ENCODE measurements at places on chromosomes 2 and 18.

DNA sequence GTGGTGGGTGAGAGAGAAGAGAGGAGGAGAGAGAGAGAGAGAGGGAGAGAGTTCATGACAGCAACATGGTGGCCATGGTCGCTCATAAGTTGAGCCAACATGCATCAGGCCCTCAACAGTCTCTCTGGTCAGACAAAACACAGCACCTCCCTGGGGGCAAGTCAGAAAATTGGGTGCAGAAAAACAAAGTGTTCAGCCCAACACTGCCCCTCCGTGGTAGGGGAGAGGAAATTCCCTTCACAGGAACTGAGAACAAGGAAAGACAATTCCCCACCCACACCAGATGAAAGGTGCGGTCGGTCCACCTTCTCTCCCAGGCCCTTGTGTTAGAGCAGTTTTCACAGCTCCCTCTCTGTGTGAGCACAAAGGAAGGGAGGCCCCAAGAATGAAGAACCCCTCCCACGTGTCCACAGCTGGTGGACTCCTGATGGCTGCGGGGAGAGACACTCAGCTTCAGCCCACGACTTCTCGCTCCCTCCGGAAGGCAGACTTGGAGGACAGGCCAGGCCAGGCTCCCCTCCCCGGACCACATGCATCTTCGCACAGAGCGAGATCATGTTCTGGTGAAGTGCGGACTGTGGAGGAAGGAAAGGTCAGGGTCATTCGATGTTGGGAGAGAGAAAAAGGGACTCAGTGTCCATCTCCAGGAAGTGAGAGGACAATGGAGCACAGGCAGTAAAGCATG lies 181.7 kb downstream of the ANAPC1 start:
- DNase-seq, result peak; percentile 51

DNA sequence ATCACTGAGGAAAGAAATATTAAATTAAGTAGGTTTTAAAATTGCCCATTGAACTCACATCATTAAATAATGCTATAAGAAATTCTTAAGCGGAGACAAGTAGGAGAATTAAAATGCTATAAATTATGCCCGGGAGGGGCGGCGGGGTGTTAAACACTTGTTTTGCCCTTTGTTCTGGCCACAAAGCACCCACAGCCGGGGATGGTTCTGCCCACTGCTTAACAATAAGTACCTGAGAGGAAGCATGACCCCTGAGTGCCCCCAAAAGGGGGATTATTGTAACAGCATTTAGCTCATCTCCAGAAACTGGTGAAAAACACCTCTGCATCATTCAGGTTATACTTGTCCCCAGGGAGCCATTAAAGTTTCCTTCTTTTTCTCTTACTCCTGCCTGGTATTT lies 332.7 kb upstream of the POU3F3 start:
- DNase-seq, result no peak

DNA sequence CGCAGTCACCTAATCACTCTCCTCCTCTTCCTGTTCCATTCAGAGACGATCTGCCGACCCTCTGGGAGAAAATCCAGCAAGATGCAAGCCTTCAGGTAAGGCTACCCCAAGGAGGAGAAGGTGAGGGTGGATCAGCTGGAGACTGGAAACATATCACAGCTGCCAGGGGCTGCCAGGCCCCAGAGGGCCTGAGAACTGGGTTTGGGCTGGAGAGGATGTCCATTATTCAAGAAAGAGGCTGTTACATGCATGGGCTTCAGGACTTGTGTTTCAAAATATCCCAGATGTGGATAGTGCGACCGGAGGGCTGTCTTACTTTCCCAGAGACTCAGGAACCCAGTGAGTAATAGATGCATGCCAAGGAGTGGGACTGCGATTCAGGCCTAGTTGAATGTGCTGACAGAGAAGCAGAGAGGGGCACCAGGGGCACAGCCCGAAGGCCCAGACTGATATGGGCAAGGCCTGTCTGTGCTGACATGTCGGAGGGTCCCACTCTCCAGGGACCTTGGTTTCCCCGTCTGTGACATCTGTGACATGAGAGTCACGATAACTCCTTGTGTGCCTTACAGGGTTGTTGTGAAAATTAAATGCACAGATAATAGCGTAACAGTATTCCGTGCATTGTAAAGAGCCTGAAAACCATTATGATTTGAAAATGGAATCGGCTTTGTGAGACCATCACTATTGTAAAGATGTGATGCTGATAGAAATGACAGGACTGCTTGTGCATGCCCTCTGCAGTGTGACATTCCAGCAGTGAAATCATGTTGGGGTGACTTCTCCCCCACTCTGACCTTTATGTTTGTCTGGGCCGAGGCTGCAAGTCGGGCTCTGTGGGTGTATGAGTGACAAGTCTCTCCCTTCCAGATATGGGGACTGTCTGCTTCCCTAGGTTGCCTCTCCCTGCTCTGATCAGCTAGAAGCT lies 510 bp downstream of the IL1RN start:
- DNase-seq, result no peak

- DNase-seq, result no peak
Observed at GRCh38 chr2:200194746-200195145, 111.7 kb upstream of the SPATS2L start.

- no peak for DNase-seq
Observed at GRCh38 chr2:198652461-198652860, 805.3 kb downstream of the SATB2 start.

GRCh38 chr18:57210107-57210715 lies 63.3 kb downstream of the BOD1L2 start:
- DNase-seq, result peak; percentile 76

- no peak for DNase-seq
Observed at GRCh38 chr2:83359336-83359735, 1099.7 kb downstream of the SUCLG1 start.

DNA sequence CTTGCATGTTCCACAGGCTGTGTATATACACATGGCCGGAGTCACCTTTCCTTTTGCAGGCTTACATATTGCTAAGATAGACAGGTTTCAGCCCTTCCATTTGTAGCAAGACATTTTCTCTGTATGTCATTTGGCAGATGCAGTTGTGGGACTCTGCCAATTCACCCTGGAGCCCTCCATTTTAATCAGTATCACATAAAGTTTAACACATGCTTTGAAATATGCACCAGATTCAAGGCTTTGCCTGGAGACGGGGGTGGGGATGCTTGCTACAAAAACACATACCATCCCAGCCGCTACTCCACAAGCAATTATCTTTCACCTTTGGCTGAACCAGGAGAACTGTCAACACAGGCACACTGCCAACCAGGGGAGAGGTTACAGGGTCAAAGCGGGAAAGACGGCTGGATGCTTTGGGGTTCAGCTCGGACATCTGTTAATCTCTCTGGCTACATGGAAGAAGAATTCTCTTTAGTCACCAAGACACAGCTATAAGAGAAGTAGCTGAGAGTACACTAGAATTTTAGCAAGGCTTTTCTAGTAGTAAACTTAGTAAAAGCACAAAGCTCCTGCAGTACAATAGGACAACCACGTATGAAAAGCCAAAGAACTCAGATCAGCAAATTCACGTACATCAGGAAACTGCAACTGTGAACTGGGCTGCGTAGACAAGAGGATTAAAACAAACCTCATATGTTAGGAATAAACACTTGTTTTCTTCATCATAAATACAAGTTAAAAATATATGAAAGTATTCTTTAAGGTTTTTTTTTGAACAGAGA lies 130.9 kb downstream of the EXOC6B start:
- DNase-seq, result peak; percentile 75

GRCh38 chr2:61727746-61728145 lies 126.1 kb downstream of the FAM161A start:
- no peak for DNase-seq

DNA sequence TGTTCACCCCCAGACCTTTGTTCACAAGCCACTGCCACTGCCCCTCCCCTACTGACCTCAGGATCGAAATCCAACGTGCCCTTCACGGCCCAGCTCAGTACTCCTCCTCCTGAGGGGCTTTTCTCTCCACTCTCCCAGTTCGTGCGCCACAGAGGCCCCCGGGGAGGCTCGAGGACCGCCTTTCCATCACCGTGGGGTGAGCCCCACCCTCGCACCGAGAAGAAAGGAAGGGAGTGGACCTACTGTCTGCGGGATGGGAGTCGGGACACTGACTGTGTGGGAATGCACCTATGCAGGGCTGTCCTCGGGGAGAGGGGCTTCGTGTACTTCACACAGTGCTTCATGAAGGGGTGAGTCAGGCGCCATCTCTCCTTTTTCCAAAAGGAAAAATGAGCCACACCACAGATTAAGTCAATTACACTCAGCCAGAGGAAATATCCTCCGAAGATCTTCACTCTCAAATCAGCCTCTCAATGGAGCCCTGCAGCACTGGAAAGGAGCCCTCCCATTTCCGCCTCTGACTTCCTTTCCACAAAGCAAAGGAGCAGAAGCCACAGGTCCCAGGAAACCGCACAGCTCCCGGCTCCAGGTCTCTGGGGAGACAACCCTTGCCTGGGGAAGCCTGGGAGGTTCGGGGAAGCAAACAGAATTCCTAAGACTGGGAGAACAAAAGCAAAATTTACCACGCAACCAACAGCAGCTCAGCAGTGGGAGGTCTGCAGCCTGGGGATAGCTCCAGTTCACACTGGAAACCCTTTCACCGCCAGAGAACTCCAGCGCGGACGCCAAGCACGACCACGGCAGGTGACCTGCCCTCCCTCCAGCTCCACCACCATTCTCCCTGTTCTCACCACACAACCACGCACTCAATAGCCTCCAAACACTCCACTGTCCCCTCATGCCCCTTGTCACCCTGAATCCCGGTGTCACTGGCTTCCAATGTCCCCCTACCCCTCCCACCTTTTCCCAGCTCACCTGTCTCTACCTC lies 21.6 kb downstream of the ADCY3 start:
- no peak for DNase-seq
